ENCODE measurements at places on chromosomes 2 and 18.

DNA sequence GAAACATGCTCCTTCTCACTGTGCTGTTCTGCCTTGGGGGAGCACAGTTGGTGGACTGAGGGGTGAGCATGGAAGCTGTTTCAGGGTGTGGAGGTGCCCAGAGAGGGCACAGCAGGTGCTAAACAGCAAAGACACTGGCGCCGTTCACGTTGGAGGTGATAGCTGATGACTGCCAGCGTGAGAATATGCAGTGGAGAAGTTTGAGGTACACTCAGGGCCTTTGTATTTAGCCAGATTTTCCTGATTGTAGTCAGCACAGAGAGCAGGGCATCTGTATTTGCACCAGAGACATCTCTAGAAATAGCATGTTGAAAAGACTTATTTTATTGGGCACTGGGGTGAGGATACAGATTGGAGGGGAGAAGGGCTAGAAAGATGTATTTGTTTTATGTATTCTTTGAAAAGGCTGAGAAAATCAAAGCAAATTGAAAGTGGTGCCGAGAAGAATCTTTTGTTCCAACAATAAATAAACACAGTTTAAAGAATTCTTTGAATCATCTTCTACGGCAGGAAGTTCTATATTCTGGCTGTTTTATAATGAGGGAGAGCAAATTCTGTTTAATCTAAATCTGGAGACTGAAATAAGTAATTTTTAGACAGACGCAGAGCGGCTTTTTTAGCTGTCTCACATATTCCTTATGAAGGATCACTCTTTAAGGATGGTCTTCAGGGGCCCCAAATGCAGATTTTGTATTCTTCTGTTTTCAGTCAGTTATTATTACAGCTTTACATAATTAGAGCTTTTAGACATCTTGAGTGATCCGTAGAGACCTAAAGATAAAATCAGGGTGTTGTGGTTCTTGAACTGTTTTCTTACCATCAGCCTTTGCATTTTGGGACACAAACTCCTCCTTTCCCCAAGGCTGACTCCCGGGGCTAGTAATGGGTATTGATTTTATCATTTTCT, 7.1 kb downstream of the ZNF532 start:
- no peaks in the 10 kb centered on the region for H3K27me3 ChIP-seq
- H3K27ac ChIP-seq, result peak overlapping the region; percentile 48
- no peak overlapping the region for H3K4me3 ChIP-seq
- H3K36me3 ChIP-seq, result no peaks in the 10 kb centered on the region
- no peak for DNase-seq

DNA sequence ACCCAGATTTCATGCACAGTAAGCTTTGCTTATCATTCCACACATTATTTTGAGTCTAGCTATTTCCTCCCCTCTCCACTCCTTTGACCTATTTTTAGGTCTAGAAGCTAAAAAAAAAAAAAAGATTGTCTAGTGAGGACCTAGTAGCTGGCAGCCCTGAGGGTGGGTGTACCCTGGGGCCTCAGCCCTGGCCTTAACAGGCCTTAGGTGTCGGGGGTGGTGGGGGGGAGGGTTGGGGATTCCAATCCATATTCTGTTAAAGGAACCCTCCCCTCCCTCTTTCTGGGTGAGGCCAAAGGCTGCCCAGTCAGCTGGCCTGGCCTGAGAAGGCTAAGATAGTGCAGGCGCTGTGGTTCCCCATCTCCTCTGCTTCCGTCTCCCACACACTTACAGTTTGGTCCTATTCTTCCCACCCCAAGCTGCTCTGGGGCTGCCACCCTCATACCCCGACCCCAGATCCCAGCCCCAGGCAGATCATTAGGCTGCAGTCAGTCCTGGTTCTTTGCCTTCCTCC, 65.5 kb upstream of the HK2 start:
- no peaks in the 10 kb centered on the region for H3K27me3 ChIP-seq
- H3K4me3 ChIP-seq, result no peak overlapping the region
- no peaks in the 10 kb centered on the region for H3K36me3 ChIP-seq
- H3K27ac ChIP-seq, result no peak overlapping the region

GRCh38 chr2:107461301-107461700, 365.4 kb upstream of the RGPD4 start:
- no peak for DNase-seq
- H3K27me3 ChIP-seq, result no peaks in the 10 kb centered on the region
- no peak overlapping the region for H3K4me3 ChIP-seq
- no peaks in the 10 kb centered on the region for H3K36me3 ChIP-seq

- H3K4me3 ChIP-seq, result no peak overlapping the region
- H3K36me3 ChIP-seq, result no peaks in the 10 kb centered on the region
- no peak overlapping the region for H3K27ac ChIP-seq
- no peaks in the 10 kb centered on the region for H3K27me3 ChIP-seq
Measured at GRCh38 chr2:40844353-40845277, 392.7 kb upstream of the SLC8A1 start.

DNA sequence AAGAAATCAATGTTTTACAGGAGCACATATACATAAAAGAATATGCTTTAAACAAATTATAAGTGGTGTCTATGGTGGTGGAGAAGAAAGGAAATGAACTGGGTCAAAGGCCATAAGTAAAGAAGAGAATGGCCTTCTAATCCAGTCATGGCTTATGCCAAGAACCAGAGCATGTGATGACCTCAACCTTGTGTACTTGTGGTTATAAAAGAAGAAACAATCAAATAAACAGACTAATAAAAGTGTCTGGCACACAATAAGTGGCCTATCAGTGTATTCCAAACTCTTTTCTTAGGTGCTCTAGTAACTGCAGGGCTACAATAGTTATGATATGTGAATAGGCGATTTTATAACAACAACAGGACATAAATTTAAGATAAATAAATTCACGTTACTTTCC, 2.6 kb downstream of the SERPINB11 start:
- H3K27me3 ChIP-seq, result no peaks in the 10 kb centered on the region
- no peak overlapping the region for H3K4me3 ChIP-seq
- H3K27ac ChIP-seq, result no peak overlapping the region
- no peaks in the 10 kb centered on the region for H3K36me3 ChIP-seq

GRCh38 chr2:219551441-219552381, 7.9 kb downstream of the TMEM198 start:
- peak overlapping the region; percentile 64 for H3K4me3 ChIP-seq
- H3K27me3 ChIP-seq, result no peaks in the 10 kb centered on the region
- peaks cover 3% of the 10 kb centered on the region for H3K4me1 ChIP-seq
- H3K36me3 ChIP-seq, result no peaks in the 10 kb centered on the region

DNA sequence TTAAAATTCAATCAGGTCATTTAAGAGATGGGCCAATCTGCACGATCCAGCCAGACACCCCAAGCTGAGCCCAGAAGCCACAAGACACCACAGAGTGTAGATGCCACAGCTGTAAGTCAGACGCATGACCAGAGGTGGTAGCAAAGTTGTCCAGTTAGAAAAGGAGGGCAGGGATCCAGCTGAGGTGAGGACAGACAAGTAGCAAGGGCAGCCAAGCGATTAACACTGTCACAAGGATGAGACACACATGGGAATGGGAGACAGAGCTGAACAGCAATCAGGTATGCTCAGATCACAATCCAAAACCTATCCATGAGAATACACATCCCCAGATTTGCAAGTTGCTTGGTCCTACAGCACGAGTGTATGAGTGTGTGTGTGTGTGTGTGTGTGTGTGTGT, 143.4 kb upstream of the STK17B start:
- H3K36me3 ChIP-seq, result no peaks in the 10 kb centered on the region
- no peaks in the 10 kb centered on the region for H3K27me3 ChIP-seq
- H3K27ac ChIP-seq, result peak overlapping the region; percentile 88
- DNase-seq, result peak; percentile 82
